ENCODE measurements at places on chromosomes 5 and 9.

- DNase-seq, result peak; percentile 57
Observed at GRCh38 chr5:72244862-72245371, 75.1 kb downstream of the MRPS27 start.

DNA sequence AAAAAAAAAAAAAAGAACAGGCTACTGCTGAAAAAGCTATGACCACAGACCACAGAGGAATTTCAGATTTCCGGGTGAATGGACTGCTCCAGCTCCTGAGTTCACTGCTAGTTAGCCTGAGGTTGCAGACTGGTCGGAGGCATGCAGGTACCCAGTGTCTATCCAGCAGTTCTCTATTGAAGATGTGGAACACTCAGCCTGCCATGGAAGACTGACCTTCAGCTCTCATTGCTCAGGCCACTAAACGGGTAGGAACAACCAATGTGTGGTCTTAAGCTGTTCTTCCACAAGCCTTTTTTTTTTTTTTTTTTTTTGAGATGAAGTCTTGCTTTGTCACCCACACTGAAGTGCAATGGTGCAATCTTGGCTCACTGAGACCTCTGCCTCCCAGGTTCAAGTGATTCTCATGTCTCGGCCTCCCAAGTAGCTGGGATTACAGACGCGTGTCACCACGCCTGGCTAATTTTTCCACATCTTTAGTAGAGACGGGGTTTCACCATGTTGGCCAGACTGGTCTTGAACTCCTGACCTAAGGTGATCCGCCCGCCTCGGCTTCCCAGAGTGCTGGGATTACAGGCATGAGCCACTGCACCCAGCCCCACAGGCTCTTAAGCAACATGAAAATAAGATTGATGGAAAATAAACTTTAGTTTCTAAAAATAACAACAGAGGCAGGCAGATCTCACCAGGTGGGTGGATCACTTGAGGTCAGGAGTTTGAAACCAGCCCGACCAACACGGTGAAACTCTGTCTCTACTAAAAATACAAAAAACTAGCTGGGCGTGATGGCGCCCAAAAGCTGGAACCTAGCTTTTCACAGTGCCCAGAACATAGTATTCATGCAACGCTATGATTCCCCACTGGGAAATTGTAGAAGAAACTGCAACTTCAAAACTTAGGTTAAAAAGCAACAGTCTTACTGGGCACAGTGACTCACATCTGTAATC, 20.0 kb upstream of the NPM1 start:
- DNase-seq, result no peak

DNA sequence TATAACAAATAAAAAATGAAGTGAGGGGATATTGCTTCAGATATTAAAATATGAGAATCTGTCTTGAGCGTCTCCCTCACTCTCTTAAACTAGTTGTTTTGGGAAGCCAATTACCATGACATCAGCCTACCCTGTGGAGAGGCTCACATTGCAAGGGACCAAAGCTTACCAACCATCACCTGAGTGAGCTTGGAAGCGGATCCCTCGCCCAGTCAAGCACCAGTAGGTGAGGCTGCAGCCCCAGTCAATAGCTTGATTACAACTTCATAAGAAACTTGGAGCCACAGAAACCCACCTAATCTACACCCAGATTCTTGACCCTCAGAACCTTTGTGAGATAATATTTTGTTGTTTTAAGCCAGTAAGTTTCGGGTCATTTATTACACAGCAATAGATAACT, 206.2 kb downstream of the CEMIP2 start:
- peak; percentile 37 for DNase-seq

- peak; percentile 55 for DNase-seq
Observed at GRCh38 chr5:33850100-33850594, 41.6 kb downstream of the ADAMTS12 start.

- DNase-seq, result no peak
Observed at GRCh38 chr5:24899180-24899579, 254.4 kb upstream of the CDH10 start.

DNA sequence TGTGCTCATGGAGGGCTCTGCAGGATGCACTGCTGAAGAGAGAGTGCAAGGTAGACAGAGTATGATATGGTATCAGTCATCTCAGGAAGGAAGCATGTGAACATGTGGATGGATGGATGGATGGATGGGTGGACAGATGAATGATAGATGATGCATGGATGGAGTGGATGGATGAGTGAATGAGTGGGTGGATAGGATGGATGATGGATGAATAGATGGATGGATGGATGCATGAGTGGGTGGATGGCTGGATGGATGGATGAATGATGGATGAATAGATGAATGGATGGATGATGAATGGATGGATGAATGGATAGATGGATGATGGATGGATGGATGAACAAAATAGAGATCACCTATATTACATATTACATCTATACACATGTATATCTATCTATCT, 341.3 kb downstream of the DRD1 start:
- DNase-seq, result no peak

GRCh38 chr5:77936365-77936693, 160.2 kb upstream of the TBCA start:
- DNase-seq, result no peak

DNA sequence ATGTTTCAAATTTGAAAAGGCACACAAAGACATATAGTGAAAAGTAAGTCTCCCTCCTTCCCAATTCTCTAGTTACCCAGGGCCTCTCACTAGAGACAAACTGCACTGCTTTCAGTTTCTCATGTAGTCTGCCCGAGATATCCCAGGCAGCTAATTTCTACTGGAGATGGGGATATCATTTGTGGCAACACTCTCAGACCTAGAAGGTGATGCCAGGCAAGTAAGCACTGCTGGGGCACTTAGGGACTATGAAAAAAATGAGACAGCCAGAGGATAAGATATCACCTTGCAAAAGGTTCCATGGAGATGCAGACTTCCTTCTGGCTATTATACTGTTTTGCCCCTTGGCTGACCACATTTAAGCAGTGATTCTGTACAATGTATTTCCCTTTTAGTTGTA, 12.6 kb downstream of the SIL1 start:
- no peak for DNase-seq

- no peak for DNase-seq
Observed at GRCh38 chr5:157248821-157249470, 17.0 kb upstream of the CYFIP2 start.

DNA sequence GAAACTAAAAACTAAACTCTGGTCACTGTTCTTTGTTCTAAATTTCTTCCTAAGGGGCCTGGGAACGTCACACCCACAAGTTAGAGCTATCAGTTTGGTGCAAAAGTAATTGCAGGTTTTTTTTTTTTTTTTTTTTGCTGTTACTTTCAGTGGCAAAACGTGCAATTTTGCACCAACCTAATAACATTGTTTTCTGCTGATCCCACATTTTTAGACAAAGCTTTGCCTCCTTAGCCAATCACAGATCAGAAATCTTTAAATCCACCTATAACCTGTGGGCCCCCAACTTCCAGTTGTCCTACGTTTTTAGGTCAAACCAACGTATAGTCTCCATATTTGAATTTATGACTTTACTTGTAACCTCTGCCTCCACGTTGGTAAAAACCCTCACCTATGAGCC, 11.1 kb upstream of the MED10 start:
- no peak for DNase-seq

GRCh38 chr5:124365361-124365801, 381.1 kb downstream of the ZNF608 start:
- DNase-seq, result no peak

DNA sequence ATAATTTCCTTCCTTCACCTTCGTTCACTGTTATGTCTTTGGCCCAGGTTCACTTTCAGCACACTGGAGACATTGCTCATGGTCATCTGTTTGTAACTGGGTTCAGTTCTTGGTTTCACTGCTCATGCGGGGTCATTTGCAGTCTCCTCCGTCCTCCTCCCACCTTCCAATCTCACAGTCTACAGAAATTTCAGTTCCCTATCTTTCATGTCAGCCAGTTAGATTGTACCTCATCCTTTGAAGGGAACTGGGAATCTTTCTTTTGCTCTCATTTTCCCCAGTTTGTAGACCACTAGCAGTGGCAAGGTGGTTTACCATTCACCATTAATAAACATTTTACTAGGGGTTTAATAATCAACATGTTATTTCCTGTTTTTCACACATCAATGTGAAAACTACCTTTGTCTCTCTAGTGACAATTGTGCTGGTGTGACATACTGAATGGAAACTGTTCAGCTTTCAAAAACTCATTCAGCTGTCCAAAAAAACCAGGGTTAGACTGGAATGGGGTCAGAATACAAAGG, 100.9 kb upstream of the IL6ST start:
- DNase-seq, result no peak

GRCh38 chr5:180675036-180675635, 25.7 kb upstream of the FLT4 start:
- no peak for DNase-seq

GRCh38 chr5:7991125-7991821, 122.3 kb downstream of the MTRR start:
- peak; percentile 78 for DNase-seq

DNA sequence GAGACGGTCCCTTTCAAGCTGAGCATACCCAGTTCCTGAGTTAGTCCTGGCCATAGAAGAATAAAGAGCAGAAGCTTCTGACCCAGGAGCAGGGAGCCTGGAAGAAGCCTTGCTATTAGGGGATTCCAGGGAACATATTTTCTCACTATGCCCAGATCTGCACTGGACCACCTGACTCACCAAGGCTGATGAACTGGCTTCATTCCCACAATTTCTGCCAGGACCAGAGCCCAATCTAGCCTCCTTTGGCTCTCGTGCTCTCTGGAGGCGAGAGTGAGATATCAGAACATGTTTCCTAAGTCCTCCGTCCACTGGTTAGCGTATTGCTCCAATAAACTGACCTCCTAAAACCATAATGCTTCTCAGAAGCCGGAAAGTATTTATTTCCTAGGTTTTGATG, 9.9 kb downstream of the GABBR2 start:
- no peak for DNase-seq

- DNase-seq, result no peak
Observed at GRCh38 chr5:6989230-6989629, 276.0 kb downstream of the TENT4A start.

- no peak for DNase-seq
Observed at GRCh38 chr9:133881671-133882381, 110.3 kb downstream of the VAV2 start.

GRCh38 chr9:137458194-137459151, 661 bp downstream of the NSMF start:
- no peak for DNase-seq

DNA sequence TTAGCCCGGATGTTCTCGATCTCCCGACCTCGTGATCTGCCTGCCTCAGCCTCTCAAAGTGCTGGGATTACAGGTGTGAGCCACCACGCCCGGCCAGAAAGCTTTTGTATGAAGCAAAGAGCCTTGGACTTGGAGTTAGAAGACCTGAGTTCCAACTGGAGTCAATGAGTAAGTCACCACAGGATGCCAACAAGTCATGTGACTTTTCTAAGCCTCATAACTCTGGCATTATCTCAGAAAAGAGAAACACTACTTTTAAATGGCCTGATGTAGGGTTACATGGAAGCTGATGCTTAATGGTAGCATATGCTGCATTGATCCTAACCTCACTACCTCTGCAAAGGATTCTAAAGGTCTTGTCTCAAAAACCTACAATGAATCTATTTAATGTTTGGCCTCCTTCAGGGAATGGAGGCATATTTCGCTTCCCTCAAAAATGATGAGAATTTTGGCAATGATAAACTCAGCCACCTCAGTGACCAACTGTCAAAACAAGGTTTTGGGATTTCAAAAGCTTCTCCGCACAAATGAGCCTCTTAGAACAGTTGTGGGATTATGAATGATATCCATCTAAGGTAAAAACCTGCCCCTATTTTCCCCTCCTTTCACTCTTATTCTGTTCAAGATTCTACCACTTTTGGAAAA, 236.8 kb downstream of the ACTL7B start:
- DNase-seq, result no peak

DNA sequence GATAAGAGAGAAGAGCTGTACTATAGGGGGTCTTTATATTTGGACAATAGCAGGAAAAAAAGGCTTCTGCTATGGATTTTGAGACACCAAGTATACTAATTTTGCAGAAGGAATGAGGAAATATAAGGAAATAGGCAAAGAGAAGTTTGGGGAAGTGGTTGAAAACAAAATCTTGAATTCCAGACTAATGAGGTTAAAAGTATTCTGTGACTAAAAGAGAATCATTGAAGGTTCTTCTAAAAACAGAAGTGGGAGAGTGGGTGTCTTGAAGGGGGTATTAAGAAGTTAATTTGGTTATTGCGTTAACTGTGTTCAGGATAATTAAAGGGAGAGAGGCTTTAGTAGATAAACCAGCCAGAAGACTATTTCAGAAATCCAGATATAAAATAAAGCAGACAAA, 148.7 kb downstream of the RFK start:
- DNase-seq, result no peak

DNA sequence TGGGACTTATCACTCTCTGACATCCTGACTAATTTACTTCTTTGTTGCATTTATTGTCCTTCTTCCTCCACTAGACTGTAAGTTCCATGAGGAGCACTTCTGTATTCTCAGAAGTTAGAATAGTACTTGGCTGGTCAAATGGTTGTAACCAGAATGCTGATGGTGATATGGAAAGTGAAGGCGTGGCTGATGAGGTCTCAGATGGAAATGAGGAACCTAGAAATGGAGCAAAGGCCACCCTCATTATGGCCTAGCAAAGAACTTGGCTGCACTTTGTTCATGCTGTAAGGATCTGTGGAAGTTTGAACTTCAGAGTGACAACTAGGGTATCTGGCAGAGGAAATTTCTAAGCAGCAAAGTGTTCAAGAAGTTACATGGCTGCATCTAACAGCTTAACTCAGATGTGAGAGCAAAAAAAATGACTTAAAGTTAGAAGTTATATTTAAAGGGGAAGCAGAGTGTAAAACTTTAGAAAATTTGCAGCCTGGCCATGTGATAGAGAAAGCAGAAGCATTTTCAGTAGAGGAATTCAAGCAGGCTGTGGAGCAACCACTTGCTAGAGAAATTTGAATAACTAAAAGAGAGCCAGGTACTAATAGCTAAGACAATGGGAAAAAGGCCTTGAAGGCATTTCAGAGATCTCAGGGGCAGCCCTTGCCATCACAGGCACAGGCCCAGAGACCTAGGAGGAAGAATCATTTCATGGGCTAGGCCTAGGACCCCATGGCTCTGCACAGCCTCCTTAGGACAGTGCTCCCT, 14.9 kb upstream of the SLC22A5 start:
- DNase-seq, result peak; percentile 45

DNA sequence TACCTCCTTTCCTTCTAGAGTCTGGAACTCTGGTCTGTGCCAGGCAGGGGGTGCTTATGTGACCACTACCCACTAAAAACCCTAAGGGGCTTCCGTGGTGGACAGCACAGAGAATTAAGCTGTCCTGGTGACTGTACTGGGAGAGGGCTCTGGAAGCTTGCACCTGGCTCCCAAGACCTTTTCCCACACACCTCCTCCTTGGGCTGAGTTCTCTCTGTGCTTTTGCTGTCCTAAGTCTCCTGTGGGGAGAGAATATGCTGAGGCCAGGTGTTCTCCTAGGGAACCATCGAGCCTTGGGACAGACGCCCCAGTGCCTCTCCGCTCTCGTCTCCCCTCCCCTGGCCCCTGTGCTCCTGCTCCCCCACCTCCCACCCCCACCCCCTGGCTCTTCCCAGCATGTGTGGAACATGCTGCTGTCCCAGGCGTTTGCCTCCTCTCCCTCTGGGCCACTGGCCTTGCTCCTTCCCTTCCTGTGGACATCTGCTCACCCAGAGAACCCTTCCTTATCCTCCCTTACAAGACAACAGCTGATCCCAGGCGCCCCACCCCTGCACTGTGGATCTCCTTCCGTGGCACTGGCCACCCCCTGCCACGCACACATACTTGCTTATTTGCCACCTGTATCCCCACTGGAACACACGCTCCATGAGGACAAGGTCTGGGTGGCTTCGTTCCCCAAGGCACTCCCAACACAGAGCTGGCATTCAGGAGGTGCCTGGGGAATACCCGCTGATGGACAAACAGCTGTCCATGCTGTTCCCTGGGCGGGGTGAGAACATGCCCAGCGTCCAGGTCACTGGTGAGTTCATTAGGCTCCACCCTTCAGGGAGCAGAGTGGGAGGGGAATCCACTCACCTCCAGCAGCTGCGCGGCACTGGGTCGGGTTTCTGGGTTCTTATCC, 83.0 kb downstream of the STK10 start:
- no peak for DNase-seq
